ENCODE measurements at places on chromosomes 16 and 17.

DNA sequence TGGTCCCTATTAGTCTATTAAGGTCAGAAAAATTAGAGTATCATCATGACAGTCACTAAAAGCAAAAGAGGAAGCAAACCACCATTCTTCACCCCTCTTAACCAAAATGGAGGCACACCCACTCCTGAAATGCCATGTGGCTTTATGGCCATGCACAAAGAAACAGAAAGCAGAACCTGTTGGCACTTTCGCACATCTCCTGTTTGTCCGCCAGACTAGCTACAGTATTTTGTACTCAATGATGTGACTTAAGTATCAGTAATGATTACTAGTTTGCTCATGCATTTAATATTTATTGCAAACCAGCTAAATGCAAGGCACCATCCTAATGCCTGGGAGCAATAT is 70.2 kb upstream of the GNAO1 start:
- no peak for DNase-seq

- DNase-seq: peak; percentile 84
Measured at GRCh38 chr17:34637548-34638525, 58.5 kb downstream of the TMEM132E start.

DNA sequence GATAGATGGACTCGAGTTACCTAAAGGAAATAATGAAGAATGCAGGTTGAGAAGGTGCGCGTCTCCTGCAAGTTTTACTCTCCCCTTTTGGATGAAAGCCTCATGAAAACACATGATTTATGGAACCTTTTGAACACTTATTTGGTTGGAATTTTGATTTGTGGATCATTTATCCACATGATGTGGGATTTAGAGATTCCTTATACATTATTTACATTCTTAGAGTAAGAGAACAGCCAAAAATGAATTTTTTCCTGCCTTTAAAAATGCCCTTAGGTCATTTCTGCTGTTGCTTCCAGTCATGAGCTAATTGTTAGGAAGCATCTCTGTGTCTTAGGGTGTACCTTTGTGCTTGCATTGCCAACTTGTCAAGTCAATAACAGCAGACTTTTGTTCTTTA is 99.9 kb downstream of the RPTOR start:
- DNase-seq: no peak

GRCh38 chr17:58529275-58529674 is 14.8 kb upstream of the MTMR4 start:
- no peak for DNase-seq

GRCh38 chr16:307691-308312 is 24.8 kb downstream of the PDIA2 start:
- no peak for DNase-seq

DNA sequence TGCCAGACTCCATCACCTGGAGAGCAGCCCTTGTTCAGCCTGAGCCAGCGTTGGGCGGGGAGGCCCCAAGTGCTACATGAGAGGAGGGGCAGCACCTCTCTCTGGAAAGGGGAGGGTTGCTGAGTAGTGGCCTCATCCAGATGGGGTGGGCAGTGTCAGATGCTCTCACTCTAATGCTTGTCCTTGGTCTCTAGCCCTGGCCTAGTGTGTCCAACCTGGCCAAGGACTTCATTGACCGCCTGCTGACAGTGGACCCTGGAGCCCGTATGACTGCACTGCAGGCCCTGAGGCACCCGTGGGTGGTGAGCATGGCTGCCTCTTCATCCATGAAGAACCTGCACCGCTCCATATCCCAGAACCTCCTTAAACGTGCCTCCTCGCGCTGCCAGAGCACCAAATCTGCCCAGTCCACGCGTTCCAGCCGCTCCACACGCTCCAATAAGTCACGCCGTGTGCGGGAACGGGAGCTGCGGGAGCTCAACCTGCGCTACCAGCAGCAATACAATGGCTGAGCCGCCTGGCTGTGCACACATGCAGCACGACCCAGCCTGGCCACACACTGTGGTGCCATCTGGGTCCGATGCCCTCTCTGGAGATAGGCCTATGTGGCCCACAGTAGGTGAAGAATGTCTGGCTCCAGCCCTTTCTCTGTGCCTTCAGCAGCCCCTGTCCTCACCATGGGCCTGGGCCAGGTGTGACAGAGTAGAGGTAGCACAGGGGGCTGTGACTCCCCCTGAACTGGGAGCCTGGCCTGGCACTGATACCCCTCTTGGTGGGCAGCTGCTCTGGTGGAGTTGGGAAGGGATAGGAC is 4.3 kb downstream of the CTRL start:
- no peak for DNase-seq

DNA sequence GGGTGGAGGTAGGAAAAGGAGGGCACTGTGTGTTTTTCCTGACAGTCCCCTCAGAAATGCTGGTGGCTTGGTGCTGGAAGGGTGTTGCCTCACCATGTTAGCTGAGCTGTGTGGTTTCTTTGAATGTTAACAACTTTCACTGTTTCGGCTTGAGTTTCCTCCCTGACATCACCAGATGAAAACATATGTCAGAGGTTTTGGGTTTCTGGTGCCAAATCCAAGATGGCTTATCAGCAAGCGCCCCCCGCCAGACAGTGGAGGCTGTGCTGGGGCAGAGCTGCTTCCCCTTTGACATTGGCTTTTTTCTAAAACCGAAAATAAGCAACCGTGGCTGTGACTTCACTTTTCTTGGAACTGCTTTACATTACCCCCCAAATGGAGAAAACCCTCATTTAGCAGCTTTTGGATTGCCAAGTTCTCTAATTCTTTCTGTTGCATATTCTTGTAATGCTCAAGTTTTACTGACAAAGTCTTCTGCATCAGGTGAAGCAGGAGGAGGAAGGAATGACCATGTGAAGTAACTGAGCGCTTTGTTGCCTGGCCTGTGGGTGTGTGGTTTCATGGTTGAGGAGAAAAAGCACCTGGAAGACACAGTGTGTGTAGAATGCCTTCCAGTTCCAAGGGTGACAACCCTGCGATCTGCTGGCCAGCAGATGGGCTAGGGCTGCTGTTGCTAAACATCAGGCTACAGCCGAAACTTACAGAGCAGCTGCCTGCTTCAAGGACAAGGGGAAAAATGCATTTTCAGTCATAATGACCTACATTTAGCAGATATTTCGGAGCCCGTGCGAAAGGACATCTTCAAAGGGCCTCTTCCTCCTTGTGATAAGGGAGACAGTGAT is 9.7 kb downstream of the RMI2 start:
- DNase-seq: peak; percentile 94

- no peak for DNase-seq
Measured at GRCh38 chr17:19449656-19450055, 38.6 kb downstream of the RNF112 start.

- no peak for DNase-seq
Measured at GRCh38 chr17:54439816-54440215, 460.8 kb upstream of the TOM1L1 start.

GRCh38 chr17:64622931-64623654 is 39.0 kb downstream of the SMURF2 start:
- DNase-seq: no peak

GRCh38 chr17:44187131-44187899 is 543 bp downstream of the TMUB2 start:
- no peak for DNase-seq

- DNase-seq: no peak
Measured at GRCh38 chr16:19760356-19761060, 42.4 kb downstream of the IQCK start.

- DNase-seq: no peak
Measured at GRCh38 chr16:48354877-48355855, 30.0 kb downstream of the SIAH1 start.

GRCh38 chr16:61309386-61309785 is 726.9 kb downstream of the CDH8 start:
- no peak for DNase-seq

GRCh38 chr16:10681310-10682308 is 13.1 kb downstream of the TEKT5 start:
- no peak for DNase-seq

DNA sequence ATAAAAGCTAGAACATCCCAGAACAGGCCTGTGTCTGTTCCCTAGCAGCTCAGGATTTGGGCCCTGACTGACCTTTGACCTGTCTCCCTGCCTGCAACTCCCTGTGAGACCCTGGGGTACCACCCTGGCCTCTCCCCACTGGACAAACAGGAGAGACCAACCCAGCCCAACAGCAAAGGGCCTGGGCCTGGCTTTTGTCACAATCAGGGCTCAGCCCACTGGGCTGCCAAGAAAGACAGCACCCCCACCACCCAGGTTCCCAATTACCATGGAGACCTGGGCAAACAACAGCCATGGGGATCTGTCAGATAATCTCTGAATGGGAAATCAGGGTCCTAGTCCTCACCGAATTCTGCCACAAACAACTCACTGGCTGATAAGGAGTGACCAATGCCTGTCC is 11.1 kb downstream of the PLLP start:
- no peak for DNase-seq

- DNase-seq: peak; percentile 68
Measured at GRCh38 chr16:78503602-78504001, 404.1 kb downstream of the WWOX start.

DNA sequence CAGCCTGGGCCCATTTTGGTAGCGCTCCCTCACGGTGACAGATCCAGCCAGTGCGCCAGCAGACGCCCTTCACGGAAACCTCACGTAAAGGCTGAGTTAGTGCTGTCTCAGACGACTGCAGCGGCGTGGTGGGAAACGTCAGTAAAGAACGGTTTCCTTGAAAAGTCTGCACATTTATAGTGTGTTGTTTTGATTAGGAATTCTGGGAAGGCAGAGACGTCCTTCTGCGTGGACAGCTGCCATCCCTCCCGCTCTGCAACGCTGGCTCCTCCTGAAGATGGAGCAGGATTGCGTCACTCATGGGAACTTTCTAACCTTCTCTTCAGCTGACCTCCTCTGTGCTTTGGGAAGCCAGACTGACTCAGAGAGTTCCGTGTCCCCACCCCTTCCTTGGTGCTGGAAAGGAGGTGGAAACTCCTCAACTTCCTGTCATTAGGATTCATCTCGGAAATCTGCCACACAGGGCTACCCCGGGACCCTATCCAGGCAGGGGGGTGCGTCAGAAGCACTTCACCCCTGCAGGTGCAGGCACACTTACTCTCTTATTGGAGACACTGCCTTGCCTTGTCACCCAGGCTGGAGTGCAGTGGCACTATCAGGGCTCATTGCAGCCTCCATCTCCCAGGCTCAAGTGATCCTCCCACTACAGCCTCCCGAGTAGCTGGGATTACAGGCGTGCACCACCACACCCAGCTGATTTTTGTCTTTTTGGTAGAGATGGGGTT is 24.3 kb upstream of the CRISPLD2 start:
- no peak for DNase-seq

- DNase-seq: peak; percentile 73
Measured at GRCh38 chr17:14302091-14302430, 1.2 kb downstream of the HS3ST3B1 start.

- DNase-seq: no peak
Measured at GRCh38 chr17:9446528-9446927, 129.1 kb downstream of the STX8 start.

- no peak for DNase-seq
Measured at GRCh38 chr16:57061084-57061905, 31.1 kb upstream of the CPNE2 start.

DNA sequence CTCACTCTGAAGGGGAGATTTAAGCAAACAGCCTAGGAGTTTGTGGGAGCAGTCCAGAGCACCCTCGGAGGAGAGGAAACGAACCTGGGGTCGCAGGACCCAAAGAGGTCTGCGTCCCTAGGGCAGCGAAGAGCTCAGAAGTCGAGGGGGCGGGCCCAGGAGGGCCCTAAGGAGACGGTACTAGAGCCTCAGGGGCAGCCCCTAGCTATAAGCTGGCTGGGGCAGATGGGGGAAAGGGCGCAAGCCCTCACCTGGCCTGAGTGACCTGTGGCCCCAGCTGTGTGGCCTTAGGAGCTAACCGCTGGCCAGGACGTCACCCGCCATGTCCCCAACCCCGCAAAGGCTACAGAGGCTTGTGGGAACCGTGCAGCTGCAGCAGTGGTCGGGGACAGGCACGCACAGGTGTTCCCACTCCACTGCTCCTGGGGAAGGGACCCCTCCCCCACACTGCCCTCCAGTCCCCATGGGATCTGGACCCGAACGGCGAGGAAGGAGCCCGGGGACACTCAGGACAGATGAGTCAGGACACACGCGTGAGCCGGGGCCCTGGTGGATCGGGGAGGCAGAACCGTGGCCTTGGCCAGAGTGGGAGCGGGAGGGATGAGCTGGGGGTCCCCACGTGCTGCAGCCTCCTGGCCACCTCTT is 2.0 kb upstream of the CTRB2 start:
- no peak for DNase-seq

- DNase-seq: no peak
Measured at GRCh38 chr17:50206604-50207293, 5.3 kb upstream of the COL1A1 start.

DNA sequence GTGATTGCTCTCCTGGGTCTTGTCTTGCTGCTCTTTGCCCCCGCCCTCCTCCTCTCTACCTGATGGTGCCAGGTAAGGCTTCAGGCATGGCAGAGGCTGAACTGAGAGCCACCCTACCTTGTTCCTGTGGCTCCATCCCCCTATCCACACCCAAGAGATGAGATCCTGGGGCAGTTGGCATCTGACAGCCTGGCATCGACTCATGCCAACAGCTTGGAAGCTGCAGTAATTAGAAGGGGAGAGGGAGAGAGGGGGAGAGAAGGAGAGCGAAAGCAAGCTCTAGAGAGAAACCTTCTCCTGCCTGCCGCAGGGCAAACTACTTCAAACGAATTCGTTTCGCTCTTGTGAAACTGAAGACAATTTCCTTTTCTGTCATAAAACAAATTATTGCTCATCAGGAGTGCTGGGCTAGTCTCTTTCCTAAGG is 13.8 kb upstream of the SP6 start:
- DNase-seq: peak; percentile 65

GRCh38 chr16:57403965-57404817 is at the start of gene CCL17:
CCL17 (plus strand) TSS chr16:57404767; CDS start chr16:57413933, 9,166 bp downstream.
- DNase-seq: no peak

DNA sequence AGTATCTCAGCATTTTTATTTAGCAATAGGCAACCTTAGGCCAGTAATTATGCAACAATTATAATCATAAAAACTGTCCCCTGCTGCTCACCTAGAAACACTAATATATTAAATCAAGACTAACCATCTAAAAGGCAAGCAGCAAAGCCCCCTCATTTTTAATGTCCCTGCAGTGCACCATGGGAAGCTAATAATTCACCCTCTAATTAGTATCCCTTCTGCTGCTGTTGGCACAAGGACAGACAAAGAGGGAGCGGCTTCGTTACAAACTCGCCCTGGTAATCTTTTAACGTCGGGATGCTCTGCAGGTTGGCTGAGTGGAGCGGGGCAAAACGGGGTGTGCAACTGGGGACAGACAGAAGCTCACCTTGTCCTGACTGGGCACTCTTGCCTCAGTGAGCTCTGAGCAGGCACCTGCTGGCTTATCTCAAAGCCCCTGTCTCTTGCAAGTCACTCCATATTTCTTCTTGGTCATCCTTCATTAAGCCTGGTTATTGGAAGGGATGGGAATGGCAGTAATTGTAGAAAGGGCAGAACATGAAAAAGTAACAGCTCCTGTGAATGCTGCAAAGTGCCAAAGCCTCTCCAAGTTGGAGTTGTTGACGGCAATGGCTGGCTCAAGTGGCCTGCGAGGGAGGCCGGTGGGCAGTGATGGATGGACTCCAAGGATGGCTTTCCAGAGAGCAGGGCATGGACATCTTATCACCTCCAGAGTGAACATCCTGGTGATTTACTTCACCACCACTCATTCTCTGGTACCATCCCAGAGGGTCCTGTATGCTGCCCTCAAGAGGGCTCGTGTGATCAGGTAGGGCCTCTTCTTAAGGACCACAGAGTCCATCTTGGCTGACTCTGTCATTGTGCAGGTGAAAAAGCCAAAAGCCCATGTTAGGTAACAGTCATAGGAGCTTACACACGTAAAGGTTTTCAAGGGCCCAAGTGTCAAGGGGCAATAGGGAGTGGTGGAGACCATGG is 219.6 kb upstream of the N4BP1 start:
- DNase-seq: no peak
